ENCODE measurements at places on chromosomes 13 and 19.

DNA sequence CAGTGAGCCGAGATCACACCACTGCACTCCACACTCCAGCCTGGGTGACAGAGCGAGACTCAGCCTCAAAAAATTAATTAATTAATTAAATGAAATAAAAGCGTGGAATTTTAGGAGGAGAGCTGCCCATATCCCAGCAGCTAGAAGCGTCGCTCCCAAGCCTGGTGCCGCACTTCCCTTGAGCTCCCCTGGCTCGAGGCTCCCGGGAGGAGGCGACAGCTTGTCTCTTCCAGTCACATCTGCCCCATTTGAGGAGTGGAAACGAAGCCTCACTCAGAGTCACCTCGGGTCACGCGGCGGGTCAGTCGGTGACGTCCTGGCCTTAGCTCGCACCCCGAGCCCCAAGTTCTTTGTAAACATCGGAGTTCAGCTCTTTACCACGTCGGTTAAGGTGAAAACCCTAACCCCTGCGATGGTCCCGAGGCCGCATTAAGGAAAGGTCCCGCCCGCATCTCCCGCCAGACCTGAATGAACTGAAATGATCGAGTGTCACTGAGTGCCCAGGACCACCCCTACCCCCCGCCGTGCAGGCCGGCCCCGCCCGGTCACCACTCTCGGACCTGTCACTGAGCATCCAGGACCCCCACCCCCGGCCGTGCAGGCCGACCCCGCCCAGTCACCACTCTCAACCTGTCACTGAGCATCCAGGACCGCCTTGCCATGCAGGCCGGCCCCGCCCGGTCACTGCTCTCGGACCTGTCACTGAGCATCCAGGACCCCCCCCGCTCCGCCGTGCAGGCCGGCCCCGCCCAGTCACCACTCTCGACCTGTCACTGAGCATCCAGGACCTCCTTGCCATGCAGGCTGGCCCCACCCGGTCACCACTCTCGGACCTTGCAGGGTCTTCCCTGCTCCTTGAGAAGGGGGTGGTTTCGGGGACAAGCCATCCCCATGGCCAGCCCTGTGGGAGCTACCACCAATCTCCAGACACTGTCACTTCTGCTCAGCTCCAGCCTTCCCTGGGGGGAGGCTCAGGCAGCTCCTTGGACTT, 176.9 kb downstream of the KDM4B start:
- DNase-seq = no peak

GRCh38 chr13:37656247-37656940, 57.8 kb upstream of the POSTN start:
- DNase-seq = no peak

DNA sequence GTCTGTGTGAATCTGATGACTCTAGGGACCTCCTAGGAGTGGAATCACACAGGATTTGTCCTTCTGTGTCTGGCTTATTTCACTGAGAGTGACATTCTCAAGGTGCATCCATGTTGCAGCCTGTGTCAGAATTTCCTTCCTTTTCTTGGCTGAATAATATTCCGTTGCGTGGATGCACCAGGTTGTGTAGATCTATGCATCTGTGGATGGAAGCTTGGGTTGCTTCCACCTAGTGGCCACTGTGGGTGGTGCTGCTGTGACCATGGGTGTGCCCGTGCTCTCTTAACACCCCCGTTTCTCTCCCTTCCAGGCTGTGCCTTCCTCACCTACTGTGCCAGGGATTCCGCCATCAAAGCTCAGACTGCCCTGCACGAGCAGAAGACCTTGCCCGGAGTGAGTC, 26.2 kb downstream of the CELF5 start:
- DNase-seq = no peak

DNA sequence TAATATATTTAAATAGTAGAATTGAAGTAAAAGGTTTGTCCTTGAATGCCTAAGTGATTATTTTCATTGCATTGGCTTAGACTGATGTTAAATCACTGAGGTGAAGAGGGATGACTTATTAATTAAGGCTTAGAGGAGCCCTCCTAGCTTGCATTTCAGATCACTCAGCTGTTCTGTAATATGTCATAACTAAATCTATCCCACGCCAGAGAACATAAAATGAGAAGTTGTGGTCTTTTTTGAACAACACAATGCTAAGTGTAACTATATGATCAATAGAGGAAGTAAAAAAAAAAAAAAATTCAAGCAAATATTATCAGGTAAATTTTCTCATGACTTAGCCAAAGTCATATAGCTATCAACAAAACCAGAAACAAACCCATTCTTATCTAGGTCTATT, 752.2 kb downstream of the GPC5 start:
- no peak for DNase-seq

- no peak for DNase-seq
These were observed 55.2 kb downstream of the CCDC70 start for GRCh38 chr13:51916962-51917361.

- no peak for DNase-seq
These were observed 1089.3 kb downstream of the EFNB2 start for GRCh38 chr13:105446197-105446596.

- DNase-seq = peak; percentile 56
These were observed 13.9 kb upstream of the EIF3G start for GRCh38 chr19:10133596-10133995.

DNA sequence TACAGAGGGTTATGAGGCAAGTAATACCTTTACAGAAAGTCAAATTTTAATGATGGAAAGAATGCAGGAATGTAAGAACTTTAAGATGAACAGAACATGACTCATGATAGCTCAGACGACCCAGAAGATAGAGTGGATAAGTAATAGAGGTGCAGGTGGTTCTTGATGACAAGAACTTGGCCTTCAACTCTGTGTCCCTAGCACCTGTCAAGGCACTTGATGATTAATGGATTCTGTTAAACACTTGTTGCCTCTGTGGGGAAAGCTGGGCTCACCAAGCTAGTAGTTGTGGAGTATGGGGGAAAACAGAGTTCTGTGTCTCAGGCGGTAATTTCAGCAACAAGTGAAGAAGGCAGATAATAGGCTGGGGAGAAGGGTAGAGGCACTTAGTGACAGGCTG, 306.2 kb downstream of the ATP8A2 start:
- no peak for DNase-seq

DNA sequence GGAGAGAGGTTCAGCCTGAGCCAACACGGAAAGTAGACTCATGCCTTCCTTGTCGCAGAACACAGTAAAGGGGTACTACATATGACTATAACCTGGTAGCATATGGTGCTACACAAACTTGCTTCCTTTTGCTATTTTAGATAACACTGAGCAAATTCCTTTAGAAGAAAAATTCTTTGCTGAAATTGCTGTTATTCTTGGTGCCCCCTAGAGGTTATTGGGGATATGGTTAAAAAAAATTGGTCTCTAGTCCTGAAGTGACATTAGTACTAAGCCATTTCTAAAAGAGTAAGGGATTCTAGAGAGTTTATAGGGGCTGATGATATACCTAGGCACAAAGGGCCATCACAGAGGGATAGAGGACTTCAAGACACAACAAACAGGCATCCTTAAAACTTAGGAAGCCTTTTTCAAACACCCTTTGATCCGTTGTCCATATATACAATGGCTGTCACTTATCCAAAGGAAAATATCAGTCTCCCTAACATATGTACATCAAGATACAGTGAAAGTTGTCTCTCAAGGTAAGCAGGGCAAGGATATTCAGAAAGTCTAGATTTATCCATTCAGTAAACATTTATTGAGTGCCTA, 13.9 kb upstream of the HS6ST3 start:
- DNase-seq = no peak

- no peak for DNase-seq
These were observed 106.1 kb downstream of the COL4A2 start for GRCh38 chr13:110413016-110413675.

DNA sequence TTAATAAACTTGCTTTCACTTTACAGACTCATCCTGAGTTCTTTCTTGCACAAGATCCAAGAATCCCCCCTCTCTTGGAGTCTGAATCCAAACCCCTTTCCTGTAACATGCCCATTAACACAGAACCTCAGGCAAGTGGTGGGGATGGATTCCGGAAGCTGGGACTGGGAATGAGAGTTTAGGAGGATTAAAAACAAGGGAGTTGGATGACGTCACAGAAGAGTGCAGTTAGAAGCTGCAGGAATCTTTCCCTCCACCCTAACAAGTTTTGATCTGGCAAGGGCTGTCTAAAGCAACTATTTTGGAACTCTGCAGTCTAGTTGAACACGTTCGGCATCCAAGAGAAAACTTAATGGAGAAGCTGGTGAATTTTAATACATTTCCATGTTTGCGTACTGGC, 48.2 kb upstream of the PEPD start:
- no peak for DNase-seq

- DNase-seq = peak; percentile 62
These were observed 1.2 kb downstream of the HAUS8 start for GRCh38 chr19:17073869-17074633.

DNA sequence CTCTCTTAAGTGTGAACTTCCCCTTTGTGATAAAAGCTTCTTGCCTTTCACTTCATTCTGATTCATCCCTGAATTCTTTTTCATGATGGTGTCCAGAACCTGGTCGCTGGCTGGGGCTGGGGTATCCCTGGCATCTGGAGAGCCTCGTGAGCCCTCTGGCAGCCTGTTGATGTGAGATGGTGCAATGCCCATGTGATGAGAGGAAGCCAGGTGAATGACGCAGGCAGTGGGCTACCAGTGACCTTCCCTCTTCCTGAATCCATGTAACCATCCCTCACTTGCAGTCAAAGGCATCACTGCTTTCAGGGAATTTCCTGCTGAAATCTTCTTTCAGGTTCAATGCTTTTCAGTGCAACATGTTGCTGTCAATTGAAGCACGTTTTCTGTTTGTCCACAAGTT, 158.6 kb upstream of the SLC10A2 start:
- DNase-seq = no peak

DNA sequence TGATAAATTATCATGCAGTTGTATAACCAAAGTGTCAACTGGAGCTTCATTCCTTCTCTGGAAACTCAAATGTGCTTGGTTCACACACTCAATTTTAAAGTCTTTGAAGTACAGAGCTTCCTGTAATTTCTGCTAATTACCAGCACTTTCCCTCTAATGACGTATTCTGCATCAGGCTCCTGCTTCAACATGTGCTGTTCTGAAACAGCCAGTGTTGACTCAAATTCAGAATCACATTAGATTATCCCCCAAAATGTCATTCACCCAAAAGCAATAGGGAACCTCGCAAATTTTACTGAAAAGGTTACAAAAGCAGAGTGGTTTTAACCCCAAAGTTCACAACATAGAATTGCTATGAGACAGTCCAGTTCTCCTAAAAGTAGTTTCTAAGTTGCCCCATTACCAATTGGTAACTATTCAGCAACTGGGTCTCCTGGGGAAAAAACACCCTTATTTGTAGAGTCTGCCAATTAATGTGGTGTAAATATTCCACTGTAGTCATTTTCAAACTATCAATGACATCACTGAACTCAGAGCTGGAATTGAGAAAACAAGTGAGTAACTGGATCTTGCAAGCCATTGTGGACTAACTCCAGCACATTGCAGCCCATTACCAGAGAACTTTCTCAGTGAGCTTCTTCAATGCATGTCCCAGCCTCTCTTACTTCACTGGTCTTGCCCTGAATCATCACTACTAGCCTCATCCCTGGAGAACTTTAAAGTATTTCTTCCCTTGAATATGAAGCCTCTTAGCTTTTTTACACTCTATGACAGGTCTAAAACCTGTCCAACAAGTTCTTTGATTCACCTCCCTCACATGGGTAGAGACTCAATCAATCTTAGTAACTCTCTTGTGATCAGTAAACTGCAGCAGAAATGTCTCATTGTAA, 955.4 kb downstream of the EFNB2 start:
- DNase-seq = no peak

DNA sequence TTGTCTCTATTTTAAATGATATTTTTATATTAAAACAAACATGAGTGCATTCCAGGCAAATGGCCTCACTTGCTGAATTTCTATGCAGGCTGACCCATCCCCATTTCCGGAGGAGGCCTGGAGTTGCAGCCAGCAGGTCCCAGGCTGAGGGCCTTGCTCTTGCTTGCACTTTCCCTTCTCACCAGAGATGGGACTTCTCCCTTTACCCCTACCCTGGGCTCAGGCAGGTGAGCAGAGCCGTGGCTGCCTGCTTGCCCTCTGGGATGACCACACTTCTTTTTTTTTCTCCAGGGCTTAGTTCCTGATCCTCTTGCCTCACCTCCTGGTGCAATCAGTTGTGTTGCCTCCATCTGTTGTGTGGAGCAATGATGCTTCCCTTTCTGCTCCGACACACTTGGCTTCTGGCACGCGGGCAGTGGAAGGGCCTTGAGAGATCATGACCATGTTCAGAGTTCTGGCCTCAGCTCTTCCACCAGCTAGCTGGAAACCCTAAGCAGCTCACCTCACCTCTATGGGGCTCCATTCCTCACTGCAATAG, 11.1 kb upstream of the OLFM4 start:
- DNase-seq = no peak

- DNase-seq = no peak
These were observed 12.3 kb downstream of the MEF2B start for GRCh38 chr19:19157808-19158207.

GRCh38 chr19:4304538-4305256, at the start of gene FSD1:
Gene FSD1 (plus strand): TSS chr19:4304598. CDS start chr19:4304747, 149 bp downstream.
- DNase-seq = peak; percentile 52

GRCh38 chr13:49812812-49813211, 20.3 kb upstream of the KPNA3 start:
- no peak for DNase-seq

- DNase-seq = no peak
These were observed 2.2 kb upstream of the ARHGEF18 start for GRCh38 chr19:7346488-7346971.

DNA sequence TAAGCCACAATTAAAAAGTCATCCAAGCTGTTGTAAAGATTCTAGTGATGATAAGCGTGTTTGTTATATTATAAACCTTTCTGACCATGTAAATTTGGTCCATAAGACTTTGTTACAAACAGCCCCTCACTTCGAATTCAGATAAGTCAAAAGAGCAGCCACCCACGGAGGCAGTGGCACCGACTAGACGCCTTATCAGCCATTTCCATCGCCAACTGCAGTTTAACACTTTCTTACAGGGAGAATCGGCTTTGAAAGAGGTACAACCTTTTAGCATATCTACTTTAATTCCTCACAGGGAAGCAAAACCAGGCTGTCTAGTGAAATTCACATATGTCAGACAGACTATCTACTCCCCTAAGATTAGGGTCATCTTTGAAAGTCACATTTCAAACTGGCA, 47.5 kb downstream of the SOX21 start:
- no peak for DNase-seq

GRCh38 chr13:26460648-26461047, 96.8 kb upstream of the WASF3 start:
- no peak for DNase-seq

DNA sequence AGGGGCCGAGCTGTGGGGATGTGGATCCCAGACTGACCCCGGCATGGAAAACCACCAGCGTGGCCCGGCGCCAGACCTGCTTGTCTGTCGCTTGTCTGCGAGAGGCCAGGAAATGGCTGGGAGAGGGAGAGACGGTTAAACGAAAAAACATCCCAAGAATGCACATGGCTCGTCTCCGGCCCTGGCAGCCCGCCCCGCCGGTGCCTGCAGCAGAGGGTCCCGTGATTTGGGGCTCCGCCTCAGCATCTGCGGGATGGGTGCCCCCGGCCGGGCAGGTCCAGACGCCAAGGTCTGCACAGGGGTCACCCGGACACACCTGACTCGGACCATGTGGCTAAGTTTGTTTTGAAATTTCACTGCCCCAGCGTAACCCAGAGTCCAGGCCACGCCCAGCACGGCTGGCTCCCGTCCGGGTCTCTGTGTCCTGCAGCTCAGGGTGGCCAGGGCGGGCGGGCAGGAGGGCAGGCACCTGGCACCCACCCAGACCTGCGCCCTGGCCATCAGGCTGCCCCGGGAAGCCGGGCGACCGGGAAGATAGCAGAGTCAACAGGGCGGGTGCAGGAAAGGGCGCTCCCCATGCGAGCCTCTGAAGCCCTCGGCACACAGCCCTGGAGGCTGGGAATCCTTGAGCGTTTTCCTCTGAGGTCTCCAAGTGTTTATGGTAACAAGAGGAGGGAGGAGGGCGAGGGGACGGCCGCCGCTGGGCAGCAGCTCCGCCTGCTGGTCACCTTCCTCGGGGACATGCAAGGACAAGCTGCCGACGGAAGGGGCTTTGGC, 103.2 kb downstream of the GADD45B start:
- DNase-seq = peak; percentile 67
